ENCODE measurements at places on chromosomes 5 and 9. TPM values are rescaled to one million over a fixed set of nuclear protein-coding genes. Genes with fewer than 3 reads are reported as not detected.

- no peak overlapping the region for H3K27ac ChIP-seq
- no peaks in the 10 kb centered on the region for H3K4me1 ChIP-seq
- DNase-seq, result no peak
- peaks cover 6% of the 10 kb centered on the region for H3K27me3 ChIP-seq
Observed at GRCh38 chr5:133627180-133627579, 14.8 kb upstream of the FSTL4 start.

Gene SURF6
- 15.5 TPM for total RNA-seq

Gene GPR150
- total RNA-seq, result not detected

DNA sequence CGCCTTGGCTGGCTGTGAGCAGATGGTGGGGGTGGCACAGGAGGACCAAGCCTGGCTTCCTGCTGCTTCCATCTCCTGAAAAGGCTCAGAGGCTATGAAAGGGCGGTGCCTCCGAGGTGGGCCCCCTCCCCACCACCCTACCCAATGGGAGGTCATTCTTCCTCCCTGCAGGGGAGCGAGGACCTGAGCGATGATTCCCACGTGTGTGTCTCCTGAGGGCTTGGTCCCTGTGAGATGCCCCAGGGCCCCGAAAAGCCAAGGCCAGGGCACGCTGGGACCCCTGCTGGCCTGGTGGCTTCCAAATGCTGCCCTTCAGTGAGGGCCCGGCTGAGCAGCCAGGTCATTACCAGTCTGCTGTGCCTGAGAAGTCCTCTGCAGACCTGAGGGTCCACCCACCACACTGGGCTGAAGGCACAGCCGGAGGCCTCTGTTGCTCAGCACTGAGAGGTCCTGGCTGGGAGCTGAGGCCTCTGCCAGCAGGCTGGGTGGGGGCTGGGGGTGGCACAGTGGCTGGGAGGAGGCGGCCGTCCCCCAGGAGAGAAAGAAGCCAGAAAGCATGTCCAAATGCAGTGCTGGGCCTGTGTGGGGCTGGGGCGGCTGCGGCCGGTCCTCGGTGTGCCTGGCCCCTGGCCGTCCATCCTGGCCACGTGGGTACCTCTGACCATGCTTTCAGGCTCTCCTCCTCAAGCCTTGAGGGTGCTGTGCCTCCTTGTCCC is 14.0 kb upstream of the SLC6A19 start:
- H3K27ac ChIP-seq, result no peak overlapping the region
- no peak for DNase-seq
- H3K27me3 ChIP-seq, result peaks cover 74% of the 10 kb centered on the region
- no peak overlapping the region for H3K4me3 ChIP-seq

DNA sequence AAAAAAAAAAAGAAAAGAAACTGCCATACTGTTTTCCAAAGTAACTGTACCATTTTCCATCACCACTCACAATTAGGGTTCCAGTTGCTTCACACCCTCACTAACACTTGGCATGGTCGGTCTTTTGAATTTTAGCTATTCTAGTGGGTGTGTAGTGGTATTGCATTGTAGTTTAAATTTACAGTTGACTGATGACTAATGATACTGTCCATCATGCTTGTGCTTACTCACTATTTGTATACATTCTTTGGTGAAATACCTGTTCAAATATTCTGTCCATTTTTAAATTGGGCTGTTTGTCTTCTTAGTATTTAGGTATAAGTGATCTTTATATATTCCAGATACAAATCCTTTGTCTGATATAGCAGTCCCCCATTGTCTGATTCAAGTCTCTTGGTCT is 36.2 kb upstream of the ZNF169 start:
- H3K4me3 ChIP-seq, result no peak overlapping the region
- no peaks in the 10 kb centered on the region for H3K4me1 ChIP-seq
- no peak for DNase-seq
- no peaks in the 10 kb centered on the region for H3K36me3 ChIP-seq
- no peaks in the 10 kb centered on the region for H3K27me3 ChIP-seq
- no peak overlapping the region for H3K27ac ChIP-seq

GRCh38 chr5:603081-603998 is 8.8 kb upstream of the CEP72 start:
- H3K27ac ChIP-seq, result no peak overlapping the region
- H3K27me3 ChIP-seq, result peaks cover 32% of the 10 kb centered on the region
- DNase-seq, result peak; percentile 33
- H3K4me1 ChIP-seq, result no peaks in the 10 kb centered on the region
- H3K4me3 ChIP-seq, result no peak overlapping the region

GRCh38 chr5:172175263-172175719 is 12.7 kb downstream of the STK10 start:
- H3K4me3 ChIP-seq, result no peak overlapping the region
- H3K4me1 ChIP-seq, result peaks cover 57% of the 10 kb centered on the region
- H3K27me3 ChIP-seq, result no peaks in the 10 kb centered on the region
- peaks cover 26% of the 10 kb centered on the region for H3K36me3 ChIP-seq

- H3K27ac ChIP-seq, result peak overlapping the region; percentile 80
- H3K4me3 ChIP-seq, result no peak overlapping the region
- no peak for DNase-seq
- peaks cover 64% of the 10 kb centered on the region for H3K4me1 ChIP-seq
- no peaks in the 10 kb centered on the region for H3K27me3 ChIP-seq
Observed at GRCh38 chr5:77881528-77881927, 105.4 kb upstream of the TBCA start.

- no peaks in the 10 kb centered on the region for H3K4me1 ChIP-seq
- no peaks in the 10 kb centered on the region for H3K27me3 ChIP-seq
- no peak overlapping the region for H3K4me3 ChIP-seq
- no peak for DNase-seq
- H3K27ac ChIP-seq, result no peak overlapping the region
- H3K36me3 ChIP-seq, result no peaks in the 10 kb centered on the region
Observed at GRCh38 chr5:73204332-73204731, 31.3 kb downstream of the TMEM174 start.

- H3K27me3 ChIP-seq, result no peaks in the 10 kb centered on the region
- peaks cover 5% of the 10 kb centered on the region for H3K4me1 ChIP-seq
- no peak overlapping the region for H3K4me3 ChIP-seq
- DNase-seq, result no peak
- no peaks in the 10 kb centered on the region for H3K36me3 ChIP-seq
- no peak overlapping the region for H3K27ac ChIP-seq
Observed at GRCh38 chr5:134642931-134643530, 5.6 kb upstream of the SEC24A start.

Gene WNT8A
- total RNA-seq, result not detected

- peaks cover 6% of the 10 kb centered on the region for H3K36me3 ChIP-seq
- no peak overlapping the region for H3K27ac ChIP-seq
- peaks cover 11% of the 10 kb centered on the region for H3K4me1 ChIP-seq
Observed at GRCh38 chr9:136013116-136013515, 51.9 kb upstream of the UBAC1 start.

GRCh38 chr5:116011046-116011445 is 21.2 kb upstream of the ARL14EPL start:
- no peak overlapping the region for H3K4me3 ChIP-seq
- no peaks in the 10 kb centered on the region for H3K36me3 ChIP-seq
- H3K4me1 ChIP-seq, result no peaks in the 10 kb centered on the region
- no peaks in the 10 kb centered on the region for H3K27me3 ChIP-seq

DNA sequence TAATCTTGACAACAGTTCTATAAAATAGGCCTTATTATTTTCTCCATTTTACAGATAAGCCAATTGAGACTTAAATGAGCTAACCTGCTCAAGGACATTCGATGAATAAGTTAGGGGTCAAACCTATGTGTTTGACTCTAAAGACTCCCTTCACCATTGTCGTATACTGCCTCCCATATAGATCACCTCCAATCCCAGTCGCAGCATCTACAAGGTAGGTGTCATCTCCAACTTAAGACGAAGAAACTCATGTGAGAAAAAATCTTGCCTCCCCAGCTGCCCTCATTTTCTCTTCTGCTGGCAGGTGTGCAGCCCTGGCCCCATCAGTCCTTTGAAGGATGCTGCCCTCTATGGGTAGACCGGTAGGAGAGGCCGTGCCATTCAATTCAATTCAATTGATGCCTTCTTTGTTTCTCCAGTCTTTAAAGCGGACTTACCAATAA is 75.2 kb upstream of the SMARCA2 start:
- no peaks in the 10 kb centered on the region for H3K36me3 ChIP-seq
- H3K4me3 ChIP-seq, result no peak overlapping the region
- no peaks in the 10 kb centered on the region for H3K27me3 ChIP-seq
- H3K27ac ChIP-seq, result no peak overlapping the region
- no peaks in the 10 kb centered on the region for H3K4me1 ChIP-seq
- DNase-seq, result no peak

All from SJSA1 (cell line).